ENCODE measurements at places on chromosomes 4 and X.

GRCh38 chr4:55086578-55086977 lies 38.8 kb downstream of the KDR start:
- no peak for DNase-seq

DNA sequence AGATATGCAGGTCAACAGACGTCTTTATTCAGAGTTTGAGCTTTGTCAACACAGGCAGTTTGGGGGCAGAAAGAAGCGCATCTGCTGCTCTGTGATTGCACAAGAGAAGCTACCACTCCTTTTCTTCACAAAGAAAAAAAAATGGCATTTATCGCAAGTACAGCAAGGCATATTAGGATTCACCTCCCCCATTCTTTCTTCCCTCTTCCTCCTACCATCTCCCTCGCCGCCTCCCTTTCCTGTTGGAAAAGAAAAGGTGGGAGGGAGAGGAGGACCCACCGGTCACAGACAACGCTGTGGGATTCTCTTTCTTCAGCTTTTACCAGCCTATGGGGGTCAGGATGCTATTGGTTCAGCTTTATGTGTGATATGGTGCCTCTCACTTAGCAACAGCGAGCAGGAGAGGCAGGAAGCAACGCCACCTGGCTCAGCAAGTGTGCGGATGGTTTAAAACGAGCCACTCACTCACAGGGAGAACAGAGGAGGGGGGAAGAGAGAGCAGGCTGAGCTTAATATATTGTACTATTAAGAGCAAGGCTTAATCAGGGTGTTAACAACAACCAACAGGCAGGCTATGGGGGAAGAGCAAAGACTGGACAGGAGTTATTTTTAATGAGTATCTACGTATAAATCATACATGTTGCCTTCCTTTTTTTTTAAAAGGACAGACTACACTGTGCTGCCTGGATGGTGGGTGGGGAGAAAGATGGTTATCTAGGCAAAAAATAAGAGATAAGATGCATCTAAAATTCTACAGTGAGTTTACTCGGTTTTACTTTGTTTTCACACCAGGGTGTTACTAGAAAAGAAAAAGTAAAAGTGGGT lies 104.7 kb downstream of the MAML3 start:
- DNase-seq, result no peak

DNA sequence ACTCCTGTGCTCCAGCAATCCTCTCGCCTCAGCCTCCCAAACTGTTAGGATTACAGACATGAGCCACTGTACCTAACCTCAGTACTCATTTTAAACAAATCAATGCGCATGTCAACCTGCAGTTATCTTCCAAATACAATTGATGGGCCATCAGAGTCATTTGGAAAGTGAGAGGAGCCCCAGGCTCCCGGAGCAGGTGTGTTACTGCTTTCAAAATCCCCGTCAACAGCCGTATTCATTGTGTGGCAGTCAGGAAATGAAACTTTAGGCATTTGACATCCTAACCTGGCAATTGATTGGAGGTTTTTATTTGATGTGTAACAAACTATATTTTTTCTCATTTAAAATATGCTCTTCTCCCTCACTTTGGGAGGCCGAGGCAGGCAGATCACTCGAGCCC lies 623.6 kb upstream of the TENM3 start:
- DNase-seq, result no peak

DNA sequence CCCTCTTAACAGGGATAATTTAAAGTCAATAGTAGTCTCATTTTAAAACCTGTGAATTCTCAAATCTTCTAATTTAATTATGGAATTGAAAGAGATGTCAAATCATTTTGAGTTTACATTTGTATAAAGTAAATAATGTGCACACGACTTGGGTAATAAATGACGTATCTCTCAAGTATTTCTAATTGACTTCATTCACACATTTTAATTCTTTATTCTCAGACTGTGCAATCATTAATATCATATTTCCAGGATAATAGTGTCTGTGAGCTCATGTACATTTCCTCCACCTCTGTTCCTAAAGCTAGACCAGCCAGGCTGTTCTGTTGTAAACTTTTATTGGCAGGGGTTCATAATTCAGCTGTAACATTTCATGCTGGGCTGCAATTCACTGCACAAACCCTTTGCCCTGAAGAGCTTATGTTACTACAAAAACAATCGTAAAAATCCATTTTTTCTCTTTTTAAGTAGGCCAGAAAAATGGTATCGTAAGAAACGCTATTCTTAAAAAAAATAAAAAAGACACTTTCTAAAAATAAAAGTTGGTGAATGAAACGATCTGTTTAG lies 1103.1 kb upstream of the TENM3 start:
- DNase-seq, result no peak

- peak; percentile 35 for DNase-seq
These were observed 24.1 kb upstream of the WFS1 start for GRCh38 chr4:6245246-6246169.

GRCh38 chr4:7874838-7875237 lies 64.8 kb downstream of the AFAP1 start:
- DNase-seq, result no peak

DNA sequence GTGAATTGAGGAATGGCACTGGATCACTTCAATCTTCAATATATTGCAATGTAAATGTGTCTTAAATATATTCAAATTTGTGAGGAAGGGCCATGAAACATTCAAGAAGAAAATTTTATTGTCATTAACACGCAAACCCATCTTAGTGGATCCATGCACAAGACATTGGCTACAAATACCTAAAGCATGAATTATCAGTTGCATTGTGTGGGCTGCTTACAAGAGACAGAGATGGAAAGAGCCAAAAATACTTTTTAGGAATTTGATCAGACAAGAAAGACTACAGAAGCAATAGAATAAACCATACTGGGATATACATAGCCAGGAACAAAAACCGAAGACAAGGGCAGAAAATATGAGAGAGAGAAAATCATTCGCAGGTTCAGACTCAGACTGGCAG lies 616.2 kb upstream of the GRIA3 start:
- DNase-seq, result no peak

DNA sequence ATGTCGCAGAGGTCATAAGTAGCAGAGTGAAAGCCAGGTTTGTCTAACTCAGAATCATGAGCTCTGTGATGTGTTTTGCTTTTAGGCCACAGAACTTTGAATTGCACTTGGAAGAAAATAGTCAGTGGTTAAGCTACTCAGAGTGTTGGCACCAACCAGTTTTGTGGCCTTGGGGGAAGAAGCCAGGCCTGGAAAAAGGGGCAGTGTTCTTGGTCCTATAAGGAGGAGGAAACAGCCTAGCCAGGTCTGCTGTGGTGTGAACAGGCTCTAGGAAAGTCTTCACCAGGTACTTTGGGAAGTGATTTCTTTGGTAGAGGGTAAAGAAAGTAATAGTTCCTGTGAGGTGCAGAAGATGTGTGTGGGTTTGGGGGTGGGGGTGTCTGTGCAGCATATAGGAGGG lies 49.2 kb downstream of the FHIP1A start:
- DNase-seq, result no peak

GRCh38 chr4:73661646-73662119 lies 41.4 kb upstream of the RASSF6 start:
- DNase-seq, result no peak

DNA sequence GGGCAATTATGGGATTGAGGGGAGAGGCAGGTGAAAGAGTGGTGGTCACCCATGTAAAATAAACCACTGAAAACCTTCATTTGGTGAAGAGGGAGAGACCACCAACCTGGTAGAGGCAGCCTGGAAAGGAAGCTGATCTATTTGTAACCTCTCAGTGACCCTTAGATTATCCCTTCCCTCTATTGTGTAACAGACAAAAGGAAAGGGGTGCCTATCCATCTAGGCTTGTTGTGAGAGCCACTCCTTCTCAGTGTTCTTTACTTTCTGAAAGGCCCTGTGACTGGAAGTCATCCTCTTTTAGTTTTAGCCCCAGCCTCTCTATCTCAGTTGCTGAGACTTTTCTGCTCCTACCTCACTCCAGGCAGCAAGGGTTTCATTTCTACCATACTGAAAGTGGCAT lies 142.4 kb downstream of the TMEM164 start:
- no peak for DNase-seq

DNA sequence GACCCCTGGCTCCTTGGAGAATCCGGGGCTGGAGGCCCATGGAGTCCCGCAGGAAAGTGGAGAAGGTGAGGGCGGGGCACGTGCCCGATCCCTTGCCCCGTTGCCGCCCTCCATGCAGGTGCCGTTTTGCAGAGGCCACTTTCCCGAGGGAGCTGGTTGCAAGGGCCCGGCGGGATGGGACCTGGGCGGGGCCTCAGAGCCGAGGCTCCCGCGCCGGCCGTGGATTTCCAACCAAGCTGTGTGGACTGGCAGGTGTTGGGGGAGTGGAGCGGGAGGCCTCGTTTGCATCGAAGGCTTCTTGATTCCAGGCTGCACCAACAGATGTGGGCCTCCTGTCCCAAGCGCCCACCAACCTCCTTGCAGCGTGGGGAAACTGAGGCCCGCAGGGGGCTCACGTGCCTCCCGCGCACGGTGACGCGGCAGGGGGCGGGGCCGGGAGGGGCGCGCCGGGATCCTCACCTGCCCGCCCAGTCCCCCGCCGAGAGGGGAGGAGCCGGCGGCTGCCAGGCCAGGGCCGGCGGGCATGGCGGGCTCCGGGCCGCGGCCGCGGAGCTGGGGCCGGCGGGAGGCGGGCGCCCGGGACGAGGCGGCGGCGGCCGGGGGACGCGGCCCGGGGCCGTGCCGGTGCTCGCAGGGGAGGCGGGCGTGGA lies 24.9 kb downstream of the SH3BP2 start:
- peak; percentile 19 for DNase-seq

- DNase-seq, result no peak
These were observed 3.7 kb downstream of the ELK1 start for GRCh38 chrX:47646636-47647035.

DNA sequence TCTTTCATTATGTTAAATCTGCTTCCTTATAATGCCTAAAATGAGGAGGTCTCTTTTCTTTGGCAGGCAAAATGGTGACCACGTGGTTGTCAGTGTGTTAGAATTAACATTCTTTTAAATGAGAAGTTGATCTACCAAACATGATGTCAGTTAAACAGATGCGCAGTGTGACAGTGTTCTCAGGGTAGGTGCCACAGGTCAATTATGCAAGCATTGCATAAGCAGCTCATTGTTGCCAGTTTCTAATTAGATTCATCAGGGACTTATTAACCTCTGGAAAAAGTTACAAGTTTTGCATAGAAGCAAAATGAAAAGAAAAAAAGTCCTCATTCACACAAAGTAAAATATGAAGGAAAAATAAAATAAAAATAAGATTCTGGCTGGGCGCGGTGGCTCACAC lies 324.1 kb upstream of the GALNT7 start:
- DNase-seq, result no peak

DNA sequence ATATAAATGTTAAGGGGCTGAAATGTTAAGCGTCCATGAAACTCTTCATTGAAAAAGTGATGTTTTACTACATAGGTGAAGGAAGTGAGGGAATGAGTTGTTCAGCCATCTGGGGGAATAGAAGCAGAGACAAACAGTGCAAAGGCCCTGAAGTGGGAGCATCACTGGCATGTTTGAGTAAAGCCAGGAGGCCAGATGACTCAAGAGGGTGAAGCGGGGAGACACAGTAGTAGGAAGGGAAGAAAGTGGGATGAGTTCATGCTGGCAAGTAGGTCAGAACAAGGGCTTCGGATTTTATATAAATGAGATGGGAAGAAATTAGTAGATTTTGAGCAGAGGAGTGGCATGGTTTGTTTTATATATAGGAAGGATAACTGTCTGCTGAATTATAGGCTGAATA lies 112.5 kb upstream of the MAP9 start:
- no peak for DNase-seq

DNA sequence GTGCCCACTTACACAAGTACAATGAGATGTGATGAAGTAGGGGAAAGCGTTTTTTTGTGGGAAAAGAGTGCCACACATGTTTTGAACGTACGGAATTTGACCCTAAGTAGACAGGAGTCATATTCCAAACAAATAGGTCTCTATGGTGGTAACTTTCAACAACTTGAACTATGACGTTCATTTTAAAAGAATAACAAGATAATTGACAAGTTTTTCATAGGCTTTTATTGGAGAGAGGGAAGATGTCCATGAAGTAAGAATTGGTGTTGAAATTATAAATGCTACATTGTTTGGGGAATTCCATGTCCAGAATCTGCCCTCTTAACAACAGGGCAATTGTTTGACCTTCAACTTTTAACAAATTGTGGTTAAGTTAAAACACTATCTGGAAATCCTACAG lies 126.5 kb downstream of the GASK1B start:
- DNase-seq, result no peak

DNA sequence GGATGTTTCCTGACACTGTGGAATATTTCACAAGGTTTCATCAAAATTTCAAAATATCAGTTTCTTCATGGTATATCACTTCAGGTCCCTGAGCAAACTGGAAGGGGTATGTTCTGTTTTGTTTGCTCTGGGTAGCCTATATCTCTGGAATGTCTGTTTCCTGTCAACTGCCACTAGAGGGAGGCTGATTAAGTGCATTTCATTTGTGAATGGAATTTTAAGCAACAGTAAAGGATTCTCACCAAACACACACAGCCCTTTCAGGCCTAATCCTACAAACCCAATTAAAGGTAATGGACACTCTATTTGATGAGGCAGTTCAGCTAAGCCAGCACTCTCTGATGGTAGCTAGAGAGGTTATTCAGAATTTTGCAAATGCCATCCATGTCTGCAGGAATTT lies 307.1 kb downstream of the TEX13A start:
- no peak for DNase-seq

DNA sequence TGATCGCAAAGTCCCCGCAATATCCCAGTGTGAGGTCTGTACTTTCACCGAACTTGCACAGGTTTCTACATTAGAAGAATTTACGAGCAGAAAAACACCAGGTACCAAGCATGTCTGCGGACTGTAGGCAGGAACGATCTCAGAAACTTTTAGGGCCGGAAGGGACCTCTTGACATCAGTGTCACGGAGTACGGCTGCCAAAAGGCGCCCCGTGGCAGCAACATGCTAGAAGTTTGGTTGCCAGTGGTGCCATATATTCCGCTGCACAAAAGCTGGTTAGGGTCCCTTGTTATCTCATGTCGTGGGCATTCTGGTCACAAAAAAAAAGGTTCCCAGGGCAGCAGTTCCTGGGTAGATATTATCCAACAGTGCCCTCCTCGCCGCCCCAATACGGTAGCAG lies 61.0 kb upstream of the DCAF8L1 start:
- no peak for DNase-seq

DNA sequence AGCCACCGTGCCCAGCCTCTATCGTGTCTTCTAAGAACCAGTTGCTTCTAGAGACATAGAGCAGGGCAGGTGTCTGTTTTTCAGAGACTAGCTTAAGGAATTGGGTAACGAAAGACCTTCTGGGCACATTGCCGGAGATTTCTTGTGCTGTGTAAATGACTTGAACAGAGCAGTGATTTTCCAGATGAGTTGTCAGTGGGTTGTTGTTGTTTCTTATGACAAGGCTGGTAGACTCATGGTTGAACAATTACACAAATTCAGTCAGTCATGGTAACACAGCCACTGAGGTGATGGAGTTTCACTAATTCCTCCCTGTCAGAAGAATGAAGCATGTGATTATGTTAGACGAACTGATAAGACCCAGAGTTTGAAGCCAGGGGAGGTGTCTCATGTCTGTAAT lies 20.5 kb upstream of the DDX3X start:
- no peak for DNase-seq

DNA sequence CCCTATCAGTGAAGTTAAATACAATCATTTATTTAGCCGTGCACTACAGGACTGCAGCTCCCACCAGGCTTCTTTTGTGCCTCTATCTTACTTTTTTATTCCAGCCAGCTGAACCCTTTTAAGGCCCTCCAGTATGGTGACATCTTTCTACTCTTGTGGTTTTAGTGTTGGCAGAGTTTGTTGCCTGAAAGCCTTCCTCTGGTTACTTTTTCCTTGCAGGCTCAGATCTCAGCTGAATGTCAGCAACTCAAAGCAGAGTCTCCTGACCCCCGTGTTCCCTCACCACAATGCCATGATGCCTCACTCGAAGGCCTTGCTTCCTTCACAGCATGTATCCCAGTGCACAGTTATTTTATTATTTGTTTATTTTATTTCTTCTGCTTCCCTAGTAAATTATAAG lies 818.9 kb upstream of the LCORL start:
- no peak for DNase-seq

All from psoas muscle (tissue), 8 donors.